ENCODE measurements at places on chromosomes 1 and 21. TPM values are rescaled to one million over a fixed set of nuclear protein-coding genes. Genes with fewer than 3 reads are reported as not detected.

GRCh38 chr1:27966402-27967105 lies 6.8 kb downstream of the XKR8 start:
- peak; percentile 68 for DNase-seq

DNA sequence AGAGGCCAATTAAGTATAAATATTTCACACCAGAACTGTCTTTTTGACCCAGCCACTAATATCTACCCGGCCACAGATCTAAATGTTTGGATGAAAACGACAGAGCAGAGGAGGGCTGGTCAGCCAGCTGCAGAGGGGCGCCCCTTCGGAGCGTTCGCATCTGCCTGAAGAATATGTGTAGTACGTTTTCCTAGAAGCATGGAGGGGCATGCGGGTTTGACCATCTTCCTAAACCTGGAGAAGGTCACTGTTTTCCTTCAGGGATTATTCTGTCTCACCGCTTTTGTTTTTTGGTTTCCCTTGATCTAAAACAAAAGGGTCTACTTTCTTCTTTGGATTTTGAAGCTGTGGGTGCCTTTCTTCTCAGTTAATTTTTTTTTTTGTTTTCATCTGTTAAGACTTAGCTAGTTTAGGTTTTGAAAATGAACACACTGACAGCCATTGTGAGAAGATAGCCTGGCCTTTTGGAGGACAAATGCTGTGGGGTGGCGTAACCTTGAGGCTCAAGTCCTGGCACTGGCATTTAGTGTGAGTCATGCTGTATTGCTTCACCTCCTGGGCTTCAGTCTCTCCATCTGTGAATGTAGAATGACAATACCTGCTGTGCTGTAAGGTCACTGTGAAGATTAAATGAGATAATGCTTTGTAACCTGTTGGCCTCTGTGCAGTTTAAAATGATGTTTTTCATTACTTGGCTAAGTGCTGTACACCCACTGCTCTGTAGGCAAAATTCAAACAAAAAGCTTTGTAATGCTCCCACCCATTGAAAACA lies 74.1 kb upstream of the IRF2BP2 start:
- peak; percentile 66 for DNase-seq

GRCh38 chr1:44640200-44640853 lies 34.0 kb downstream of the TMEM53 start:
- no peak for DNase-seq

GRCh38 chr1:210814382-210815123 lies 319.4 kb downstream of the KCNH1 start:
- DNase-seq = no peak

DNA sequence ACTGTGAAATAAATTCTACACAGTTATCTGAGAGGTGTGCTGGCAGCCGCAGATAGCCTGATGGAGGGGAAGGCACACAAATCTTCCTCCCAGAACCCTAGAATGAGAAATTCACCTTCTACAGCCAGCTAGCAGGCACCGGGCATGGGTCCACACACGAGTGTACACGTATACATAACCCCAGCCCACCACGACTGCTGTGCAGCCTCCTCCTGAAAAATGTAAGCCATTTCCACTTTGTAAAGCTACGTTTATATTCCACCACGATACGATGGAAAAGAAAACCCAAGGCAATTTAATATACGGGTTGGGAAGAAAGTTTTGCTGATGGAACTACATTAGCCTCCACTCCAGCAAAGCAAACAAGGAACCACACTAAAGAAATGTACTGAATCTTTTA lies 1.8 kb downstream of the BTG3 start:
- no peak for DNase-seq

GRCh38 chr1:47216278-47217059 lies 15.6 kb downstream of the TAL1 start:
- DNase-seq = peak; percentile 18

GRCh38 chr1:156838972-156839371 lies 19.9 kb downstream of the INSRR start:
- peak; percentile 87 for DNase-seq

DNA sequence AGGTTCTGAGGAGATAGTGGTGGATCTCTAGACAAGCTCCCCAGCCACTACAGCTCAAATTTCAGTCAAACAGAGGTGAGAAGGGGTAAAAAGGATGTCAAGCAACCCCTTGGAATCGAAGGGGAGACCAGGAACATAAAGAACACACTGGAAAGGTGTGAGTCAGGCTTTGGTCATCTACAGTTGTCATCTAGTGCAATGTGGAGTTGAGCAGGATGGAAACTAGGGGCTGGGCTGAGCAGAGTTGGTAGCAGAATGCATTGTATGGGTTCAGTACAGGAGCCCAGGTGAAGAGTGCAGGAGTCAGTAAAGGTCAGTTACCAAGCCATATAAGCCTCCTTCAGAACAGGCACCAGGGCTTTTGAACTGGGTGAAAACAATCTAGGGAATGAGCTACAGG lies 52.7 kb upstream of the VAV3 start:
- no peak for DNase-seq

DNA sequence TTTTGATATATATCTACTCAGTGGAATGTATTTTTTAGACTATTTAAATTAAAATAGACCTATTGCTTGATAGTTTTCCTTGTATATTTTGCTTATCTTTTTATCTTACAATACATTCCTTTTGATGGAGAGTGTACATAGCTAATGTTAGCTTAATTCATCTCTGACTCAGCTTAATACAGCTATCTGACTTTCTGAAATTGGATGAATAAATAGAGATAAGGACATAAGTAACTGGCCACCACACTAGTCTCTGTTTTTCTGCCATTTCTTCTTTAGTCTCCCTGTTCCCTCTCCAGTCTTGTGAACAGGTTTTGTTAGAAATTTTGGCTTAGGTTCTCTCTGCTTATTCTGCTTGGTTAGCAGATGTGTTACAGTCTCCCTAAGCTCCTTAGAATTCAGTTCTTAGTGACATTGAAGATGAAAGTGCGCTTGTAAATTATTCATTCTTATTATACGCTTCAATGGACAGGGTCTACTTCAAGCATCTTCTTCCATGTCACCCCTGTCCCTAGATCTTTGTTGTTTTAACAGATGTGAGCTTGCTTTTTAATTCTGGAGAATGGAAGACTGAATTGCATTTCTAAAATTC lies 59.6 kb downstream of the XPR1 start:
- DNase-seq = no peak

- DNase-seq = peak; percentile 50
Observed at GRCh38 chr21:33020558-33021100, 5.1 kb upstream of the OLIG2 start.

- no peak for DNase-seq
Observed at GRCh38 chr1:223230161-223230881, 87.3 kb upstream of the TLR5 start.

DNA sequence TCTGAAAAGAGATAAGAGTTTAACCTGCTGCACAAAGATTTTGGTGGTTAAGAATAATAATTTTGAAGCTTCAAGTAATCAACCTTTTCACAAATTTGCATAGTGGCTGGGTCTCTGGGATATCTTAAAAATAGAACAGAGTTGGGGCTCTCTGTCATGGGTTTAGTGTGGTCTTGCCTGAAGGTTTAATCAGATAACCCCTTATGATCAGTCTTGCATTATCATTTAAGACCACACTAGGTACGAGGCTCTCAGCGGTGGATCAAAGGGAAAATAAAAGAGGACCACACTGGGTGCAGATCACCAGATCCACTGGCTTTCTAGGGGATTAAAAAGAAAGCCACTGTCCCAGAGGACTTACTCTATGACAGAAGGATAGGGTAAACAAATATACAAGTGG lies 19.5 kb downstream of the LRRC8C start:
- no peak for DNase-seq

- no peak for DNase-seq
Observed at GRCh38 chr1:222914861-222915632, 100.2 kb downstream of the DISP1 start.

- DNase-seq = no peak
Observed at GRCh38 chr1:245292553-245292952, 137.8 kb downstream of the KIF26B start.

DNA sequence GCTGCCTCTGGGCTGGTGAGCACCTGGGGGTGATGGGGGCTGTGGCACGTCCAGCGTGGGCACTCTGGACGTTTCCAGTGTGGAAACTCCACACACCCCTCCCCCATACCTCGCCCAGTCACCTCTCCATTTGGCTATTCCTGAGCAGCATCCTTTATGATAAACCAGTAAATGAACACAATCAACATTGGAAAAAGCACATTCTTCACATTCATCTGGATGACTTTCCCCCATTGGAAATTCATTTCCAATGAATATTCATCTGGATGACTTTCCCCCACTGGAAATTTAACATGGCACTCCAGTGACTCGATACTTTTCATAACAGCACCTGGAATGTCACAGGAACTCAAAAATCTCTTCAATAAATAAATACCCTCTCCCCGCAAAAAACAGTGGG lies 104.8 kb upstream of the KRTAP19-8 start:
- no peak for DNase-seq

GRCh38 chr1:21492356-21492625 lies 16.9 kb upstream of the ALPL start:
- DNase-seq = no peak

- no peak for DNase-seq
Observed at GRCh38 chr1:245084551-245084950, 70.2 kb upstream of the KIF26B start.

DNA sequence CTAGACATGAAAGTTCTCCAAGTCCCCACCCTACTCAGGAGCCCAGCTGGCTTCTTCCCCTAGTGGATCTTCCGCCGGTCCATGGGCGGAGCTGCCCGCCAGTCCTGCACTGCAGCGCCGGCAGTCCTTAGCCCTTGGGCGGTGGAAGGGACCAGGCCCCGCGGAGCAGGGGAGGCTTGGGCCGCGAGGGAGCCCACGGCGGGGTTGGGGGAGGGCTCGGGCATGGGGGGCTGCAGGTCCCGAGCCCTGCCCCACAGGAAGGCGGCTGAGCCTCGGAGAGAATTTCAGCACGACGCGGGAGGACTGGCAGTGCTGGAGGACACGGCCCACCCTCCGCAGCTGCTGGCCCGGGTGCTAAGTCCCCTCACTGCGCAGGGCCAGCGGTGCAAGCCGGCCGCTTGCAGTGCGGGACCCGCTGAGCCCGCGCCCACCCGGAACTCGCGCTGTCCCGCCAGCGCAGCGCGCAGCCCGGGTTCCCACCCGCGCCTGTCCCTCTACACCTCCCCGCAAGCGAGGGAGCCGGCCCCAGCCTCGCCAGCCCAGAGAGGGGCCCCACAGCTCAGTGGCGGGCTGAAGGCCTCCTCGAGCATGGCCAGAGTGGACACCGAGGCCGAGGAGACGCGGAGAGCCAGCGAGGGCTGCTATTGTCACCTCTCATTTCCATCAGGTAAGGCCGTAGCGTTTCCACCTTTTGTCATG lies 1398.6 kb downstream of the MRPL39 start:
- no peak for DNase-seq

DNA sequence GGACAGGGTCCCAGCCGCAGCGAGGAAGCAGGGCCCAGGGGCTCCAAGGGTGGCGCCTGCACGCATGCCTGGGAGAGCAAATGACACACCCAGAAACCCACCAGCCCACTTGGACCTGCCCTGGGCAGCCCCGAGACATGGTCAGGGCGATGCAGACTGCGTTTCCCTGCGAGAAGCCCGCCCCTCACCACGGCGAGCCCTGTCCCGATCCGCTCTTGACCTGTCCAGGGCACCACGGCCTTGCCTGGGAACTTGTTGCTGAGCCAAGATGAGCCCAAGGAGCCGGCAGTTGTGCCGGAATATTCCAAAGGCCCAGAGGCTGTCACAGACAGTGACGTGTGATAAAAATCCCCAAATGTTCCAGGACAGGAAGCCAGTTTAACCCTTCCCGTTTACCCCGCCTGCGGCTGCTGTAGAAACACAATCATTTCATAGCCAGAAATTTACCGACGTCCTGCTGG lies 78.1 kb downstream of the SIK1 start:
- no peak for DNase-seq

DNA sequence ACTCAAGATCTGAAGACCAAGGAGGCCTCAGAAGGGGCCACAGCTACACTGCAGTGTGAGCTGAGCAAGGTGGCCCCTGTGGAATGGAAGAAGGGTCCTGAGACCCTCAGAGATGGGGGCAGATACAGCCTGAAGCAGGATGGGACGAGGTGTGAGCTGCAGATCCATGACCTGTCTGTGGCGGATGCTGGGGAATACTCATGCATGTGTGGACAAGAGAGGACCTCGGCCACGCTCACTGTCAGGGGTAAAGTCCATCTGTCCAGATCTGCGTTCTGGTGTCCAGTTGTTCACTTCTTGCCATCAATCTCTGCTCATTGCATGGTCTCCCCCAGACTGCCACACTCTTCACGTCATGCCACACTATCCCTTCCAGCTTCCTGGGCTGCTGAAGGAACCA lies 90.6 kb downstream of the OBSCN start:
- no peak for DNase-seq

GRCh38 chr1:53484705-53485477 lies 25.7 kb downstream of the DMRTB1 start:
- no peak for DNase-seq

GRCh38 chr21:38166173-38166535 lies 90.6 kb upstream of the KCNJ15 start:
- no peak for DNase-seq

GRCh38 chr1:240800291-240800690 lies 188.3 kb upstream of the GREM2 start:
- DNase-seq = no peak

DNA sequence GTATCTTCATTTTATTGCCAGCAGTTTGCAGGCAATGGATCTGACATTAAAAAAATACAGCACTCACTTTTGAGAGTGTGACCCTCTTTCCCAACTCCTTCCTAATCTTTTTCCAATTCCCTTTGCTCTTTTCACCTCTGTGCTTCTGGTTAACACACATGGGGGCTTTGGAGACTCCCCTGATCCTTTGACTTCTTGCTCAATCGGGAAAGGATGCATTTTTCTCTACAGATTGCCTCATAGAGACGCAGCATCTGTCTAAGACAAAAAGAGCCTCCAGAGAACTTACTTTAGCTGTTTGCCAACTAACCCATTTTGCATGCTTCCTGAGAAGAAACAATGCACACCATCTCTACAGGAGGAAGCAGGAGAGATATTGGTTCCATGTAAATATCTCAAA lies 378.3 kb downstream of the PBX1 start:
- no peak for DNase-seq

- no peak for DNase-seq
Observed at GRCh38 chr1:147834181-147834580, 68.4 kb upstream of the GJA8 start.

- no peak for DNase-seq
Observed at GRCh38 chr1:26028490-26028980, 7.0 kb downstream of the EXTL1 start.

GRCh38 chr1:243850452-243851256 lies 611 bp upstream of the AKT3 start:
- peak; percentile 93 for DNase-seq

- no peak for DNase-seq
Observed at GRCh38 chr1:107491582-107491981, 350.7 kb downstream of the NTNG1 start.

GRCh38 chr1:60727552-60727951 lies 354.8 kb upstream of the NFIA start:
- DNase-seq = no peak

FAM89A gene
- total RNA-seq = 57.5 TPM

C8B gene
- total RNA-seq = not detected

KLHDC9 gene
- total RNA-seq = 15.2 TPM

ST7L gene
- 18.0 TPM for total RNA-seq

SH2D2A gene
- 5.5 TPM for total RNA-seq

KRTAP19-1 gene
- total RNA-seq = not detected

PCAT6 gene
- 3.6 TPM for total RNA-seq

UMODL1 gene
- total RNA-seq = 0.32 TPM

KCNJ9 gene
- total RNA-seq = not detected

All from endodermal cell (in vitro differentiated cells).